ENCODE measurements at places on chromosomes 16 and 17.

GRCh38 chr16:17591655-17592405 lies 121.1 kb upstream of the XYLT1 start:
- no peak for DNase-seq

DNA sequence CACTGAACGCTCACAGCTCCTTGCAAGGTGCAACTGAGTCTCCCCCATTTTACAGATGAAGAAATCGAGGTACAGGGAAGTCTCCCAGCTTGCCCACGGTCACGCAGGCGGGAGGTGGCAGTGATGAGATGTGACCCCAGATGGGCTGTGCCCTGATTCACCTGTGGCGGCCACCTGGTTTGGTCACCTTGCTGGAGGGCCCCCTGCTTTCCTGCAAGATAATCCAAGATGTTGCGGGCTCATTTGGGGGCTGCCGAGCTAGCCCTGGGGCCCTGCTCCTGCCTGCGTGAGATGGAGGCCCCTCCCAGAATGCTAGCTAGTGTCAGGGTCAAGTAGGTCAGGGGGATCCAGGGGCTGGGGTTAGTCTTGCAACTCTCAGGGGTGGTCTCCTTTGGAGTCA lies 59.6 kb upstream of the IL34 start:
- DNase-seq: no peak

GRCh38 chr17:36117505-36118382 lies 14.1 kb downstream of the CCL4 start:
- DNase-seq: no peak

GRCh38 chr16:12235110-12235509 lies 258.6 kb downstream of the SNX29 start:
- no peak for DNase-seq

All from hepatocyte (in vitro differentiated cells).